ENCODE measurements at places on chromosomes 5 and 9.

- no peak for DNase-seq
Measured at GRCh38 chr5:83911367-83911919, 190.8 kb upstream of the HAPLN1 start.

GRCh38 chr5:66629446-66629845, 33.3 kb downstream of the MAST4 start:
- no peak for DNase-seq

- DNase-seq: no peak
Measured at GRCh38 chr9:110928599-110928998, 109.7 kb downstream of the LPAR1 start.

- DNase-seq: no peak
Measured at GRCh38 chr5:123450640-123451039, 27.4 kb upstream of the CEP120 start.

DNA sequence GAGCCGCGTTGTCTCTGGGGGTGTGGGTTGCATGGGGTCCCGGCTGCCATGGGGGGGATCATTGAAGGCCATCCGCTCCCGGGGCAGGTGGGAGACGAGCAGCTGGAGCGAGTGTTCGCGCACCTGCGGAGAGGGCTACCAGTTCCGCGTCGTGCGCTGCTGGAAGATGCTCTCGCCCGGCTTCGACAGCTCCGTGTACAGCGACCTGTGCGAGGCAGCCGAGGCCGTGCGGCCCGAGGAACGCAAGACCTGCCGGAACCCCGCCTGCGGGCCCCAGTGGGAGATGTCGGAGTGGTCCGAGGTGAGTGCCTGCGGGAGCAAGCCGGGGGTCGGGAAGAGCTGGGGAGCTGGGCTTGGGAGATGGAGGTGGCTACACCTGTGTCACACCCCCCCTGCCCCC, 33.7 kb downstream of the ADAMTSL2 start:
- DNase-seq: no peak

GRCh38 chr5:132025403-132025971, 14.0 kb upstream of the ACSL6 start:
- no peak for DNase-seq

DNA sequence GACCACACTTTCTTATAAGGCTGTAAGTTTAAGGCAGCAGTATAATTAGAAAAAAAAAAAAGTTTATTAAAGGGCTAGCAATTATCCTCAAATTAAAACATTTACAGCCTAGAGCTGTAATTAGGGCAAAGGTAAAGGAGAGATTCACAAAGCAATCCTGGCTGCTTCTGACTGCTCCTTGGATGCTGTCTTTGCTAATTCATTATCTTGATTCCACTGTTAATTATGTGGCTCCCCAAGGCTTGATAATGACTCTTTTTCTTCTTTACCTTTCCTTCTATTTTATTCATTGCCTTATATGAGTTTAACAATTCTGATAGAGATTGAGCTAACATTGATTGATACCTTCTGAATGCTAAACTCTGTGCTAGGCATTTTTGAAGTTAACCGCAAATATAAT, 476.5 kb downstream of the DTWD2 start:
- DNase-seq: no peak

GRCh38 chr5:149915392-149916260, 29.0 kb downstream of the PDE6A start:
- DNase-seq: no peak

Data from urothelium cell line (cell line).